Stimulated activated CD4-positive, alpha-beta T cell treated with anti-CD3 and anti-CD28 coated beads, Interleukin-15, amount 100 ng/mL, for 48 hours (primary cell): ENCODE measurements at places on chromosomes 12 and 14.
A peak's percentile ranks its signal among the peaks of the same experiment; 100 is the strongest.

DNA sequence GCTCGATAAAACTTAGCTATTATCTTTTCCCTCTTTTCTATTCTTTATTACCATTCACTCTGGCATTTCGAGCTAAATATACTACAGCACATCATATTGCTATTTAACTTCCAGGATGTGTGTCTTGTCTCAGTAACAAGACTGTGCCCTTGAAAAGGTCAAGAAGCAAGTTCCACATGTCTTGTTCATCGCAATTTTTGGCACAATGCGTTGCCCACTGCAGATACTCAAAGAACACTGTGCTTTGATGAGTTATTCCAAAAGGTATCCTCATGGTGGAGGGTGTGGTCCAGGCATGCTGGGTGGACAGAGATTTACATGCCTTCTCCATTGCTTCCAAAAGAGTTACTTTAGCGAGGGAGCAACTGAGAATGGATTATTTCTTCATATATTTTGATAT, 6.6 kb downstream of the E2F7 start:
- no peak for DNase-seq

- no peak for DNase-seq
Observed at GRCh38 chr14:66383771-66384170, 102.4 kb upstream of the CCDC196 start.

GRCh38 chr12:87094356-87094755, 838.2 kb upstream of the MGAT4C start:
- no peak for DNase-seq

GRCh38 chr12:5428332-5429221, 3.3 kb upstream of the NTF3 start:
- DNase-seq: no peak

- DNase-seq: no peak
Observed at GRCh38 chr12:122858591-122859302, 23.5 kb downstream of the HIP1R start.

DNA sequence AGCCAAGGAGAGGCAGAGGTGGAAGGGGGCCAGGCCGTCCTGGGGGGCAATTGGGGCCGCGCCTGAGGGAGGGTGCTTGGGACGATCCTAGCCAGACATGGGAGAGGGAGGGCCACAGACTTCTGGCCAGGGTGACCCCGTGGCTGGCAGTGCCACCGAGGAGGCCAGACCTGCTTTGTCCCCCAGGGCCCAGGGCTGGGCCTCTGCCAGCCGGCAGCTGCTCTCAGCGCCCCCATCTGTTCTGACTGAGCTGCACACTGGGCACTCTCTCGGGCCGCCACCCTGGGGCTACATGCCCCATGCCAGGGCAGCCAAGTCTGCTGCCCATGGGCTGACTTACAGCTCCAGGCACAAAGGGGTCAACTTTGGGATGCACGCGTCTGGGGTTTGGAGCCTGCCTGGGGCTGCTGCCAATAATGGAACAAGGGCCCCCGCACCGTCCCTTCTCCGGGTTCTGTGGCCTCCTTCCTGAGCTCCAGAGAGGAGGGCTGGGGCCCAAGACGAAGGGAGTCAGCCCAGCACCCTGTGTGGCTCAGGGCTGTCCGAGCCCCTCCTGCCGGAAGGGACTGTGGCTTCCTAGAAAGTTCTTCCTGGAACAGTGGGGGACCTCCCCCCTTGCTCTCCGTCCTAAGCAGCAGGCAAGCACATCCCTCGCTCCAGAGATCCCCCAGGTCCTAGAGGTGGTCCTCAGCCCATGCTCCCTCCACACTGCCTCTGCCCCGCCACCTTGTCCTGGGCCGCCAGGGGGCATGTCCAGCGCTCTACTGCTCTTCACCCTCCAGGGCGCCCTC, 1.1 kb downstream of the ADSS1 start:
- no peak for DNase-seq

DNA sequence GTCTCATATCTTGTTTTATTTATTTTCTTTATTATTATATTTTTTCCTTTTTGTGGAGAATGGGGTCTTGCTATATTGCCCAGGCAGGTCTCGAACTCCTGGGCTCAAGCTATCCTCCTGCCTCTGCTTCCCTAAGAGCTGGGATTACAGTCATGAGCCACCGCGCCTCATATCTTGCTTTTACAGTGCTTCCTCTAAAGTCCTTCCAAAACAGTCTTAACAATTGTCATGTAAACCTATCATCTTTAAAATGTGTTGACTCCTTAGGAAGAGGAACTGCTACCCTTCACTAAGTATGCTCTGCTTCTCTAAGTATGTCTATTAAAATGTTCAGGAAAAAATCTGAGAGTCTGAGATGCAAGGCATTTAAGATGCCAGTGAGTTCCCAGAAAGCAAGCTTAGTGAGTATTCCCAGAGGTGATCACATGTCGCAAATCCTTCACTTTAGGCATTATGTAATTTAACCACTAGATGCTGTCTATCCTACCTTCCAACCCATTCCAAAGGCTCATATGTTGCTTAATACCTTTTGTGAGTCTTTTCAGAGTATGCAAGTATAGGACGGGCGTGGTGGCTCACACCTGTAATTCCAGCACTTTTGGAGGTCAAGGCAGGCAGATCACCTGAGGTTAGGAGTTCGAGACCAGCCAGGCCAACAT, 19.7 kb upstream of the FOXJ2 start:
- no peak for DNase-seq

GRCh38 chr12:32087306-32087705, 19.3 kb upstream of the BICD1 start:
- no peak for DNase-seq

DNA sequence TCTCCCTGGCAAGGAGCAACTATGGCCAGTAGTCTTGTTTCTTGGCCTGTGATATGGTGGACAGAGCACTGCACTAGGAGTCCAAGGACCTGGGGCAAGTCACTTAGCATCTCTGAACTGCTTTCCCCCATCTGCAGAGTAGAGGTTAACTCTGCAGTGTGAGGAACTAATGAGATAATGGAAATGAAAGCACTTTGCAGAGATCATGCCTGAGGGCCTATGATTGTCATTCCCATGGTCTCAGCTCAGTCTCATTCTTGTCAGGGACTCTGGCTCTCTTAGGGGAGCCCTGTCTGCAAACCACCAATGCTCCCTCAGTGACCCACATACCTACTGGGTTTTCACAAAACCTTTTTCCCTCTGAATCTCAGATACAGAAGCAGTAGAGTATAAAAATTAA, 6.5 kb upstream of the PNMA1 start:
- DNase-seq: no peak

- DNase-seq: no peak
Observed at GRCh38 chr12:30962047-30962446, 35.5 kb downstream of the TSPAN11 start.

DNA sequence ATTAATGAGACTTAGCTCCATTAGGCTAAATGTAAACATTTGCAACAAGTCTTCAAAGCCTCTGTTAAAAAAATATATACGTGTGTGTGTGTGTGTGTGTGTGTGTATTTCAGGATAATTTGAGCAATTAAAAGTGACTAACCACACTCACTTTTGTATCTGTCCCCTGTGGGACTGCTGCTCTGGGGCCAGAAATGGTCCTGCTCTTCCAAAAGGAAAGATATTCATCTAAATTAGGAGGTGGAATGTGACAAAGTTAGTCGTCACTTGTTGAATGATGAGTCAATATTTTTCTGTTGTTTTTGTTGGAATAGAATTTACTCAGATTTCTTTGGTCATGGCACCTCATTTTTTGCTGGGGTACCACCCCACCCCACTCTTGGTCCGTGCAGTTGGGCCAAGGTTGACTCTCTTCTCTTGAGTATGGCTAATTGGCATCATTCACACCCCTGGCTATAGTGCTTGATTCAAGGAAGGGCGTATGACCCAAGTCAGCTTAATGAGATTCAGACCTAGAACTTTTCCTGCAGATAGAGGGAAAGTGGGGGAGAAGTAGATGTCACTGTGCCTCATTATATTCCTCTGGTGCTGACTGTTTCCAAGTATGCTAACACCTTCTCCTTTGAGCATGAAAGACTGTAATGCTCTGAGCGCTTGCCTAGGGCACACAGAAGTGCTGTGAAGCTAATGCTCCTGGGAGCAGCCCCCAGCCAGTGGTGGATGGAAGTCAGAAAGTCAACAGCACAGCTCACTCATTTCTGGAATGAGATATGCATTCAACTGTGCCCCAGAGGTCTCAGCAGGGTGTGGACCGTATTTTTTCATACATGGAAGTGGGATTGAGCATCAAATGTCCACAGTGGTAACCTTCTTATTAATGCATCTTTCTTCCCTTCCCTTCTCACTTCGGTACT, 577.0 kb upstream of the TBX3 start:
- DNase-seq: no peak

- no peak for DNase-seq
Observed at GRCh38 chr14:35123388-35123703, 994 bp downstream of the PRORP start.

DNA sequence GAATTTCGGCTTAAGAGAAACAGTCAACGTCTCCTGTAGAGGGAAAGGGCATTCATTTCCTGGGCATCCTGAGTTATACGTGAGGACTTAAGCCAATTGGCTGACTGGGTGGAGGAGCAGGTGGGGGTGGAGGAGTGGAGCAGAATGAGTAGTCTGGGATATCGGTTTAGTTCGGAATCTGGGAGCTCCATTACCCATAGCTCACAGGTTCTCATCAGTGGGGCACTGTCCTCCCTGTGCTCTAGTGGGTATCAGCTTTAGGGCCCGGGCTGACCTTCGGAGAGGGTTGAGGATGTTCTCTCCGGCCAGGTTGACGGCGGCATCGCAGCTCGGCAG, 704 bp downstream of the SDR39U1 start:
- no peak for DNase-seq

DNA sequence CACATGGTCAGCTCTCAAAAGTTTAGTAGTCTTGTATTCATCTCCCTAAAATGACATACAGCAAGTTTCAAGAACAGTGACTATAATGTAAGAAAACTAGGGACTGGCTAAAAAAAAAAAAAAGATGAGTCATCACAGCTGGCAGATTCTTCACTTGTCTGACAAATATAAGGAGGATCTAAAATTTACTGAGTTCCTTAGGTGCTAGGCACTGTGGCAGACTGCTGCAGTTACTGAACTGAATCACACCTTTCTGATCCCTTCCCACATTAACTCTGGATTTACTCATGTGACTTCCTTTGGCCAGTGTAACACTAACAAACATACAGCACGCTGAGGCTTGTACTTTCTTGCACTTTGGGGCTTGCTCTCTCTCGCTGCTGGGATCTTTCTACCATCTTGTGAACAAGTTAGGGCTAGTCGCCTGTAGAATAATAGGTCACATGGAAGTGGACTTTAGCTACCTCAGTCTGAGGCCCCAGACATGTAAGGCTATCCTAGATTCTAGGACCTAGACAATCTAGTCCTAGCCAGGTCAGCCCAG, 32.1 kb downstream of the BAZ1A start:
- peak; percentile 7 for DNase-seq

GRCh38 chr12:2152134-2152533, 99.3 kb downstream of the CACNA1C start:
- no peak for DNase-seq

- DNase-seq: no peak
Observed at GRCh38 chr14:54487771-54488170, 1.0 kb downstream of the GMFB start.

DNA sequence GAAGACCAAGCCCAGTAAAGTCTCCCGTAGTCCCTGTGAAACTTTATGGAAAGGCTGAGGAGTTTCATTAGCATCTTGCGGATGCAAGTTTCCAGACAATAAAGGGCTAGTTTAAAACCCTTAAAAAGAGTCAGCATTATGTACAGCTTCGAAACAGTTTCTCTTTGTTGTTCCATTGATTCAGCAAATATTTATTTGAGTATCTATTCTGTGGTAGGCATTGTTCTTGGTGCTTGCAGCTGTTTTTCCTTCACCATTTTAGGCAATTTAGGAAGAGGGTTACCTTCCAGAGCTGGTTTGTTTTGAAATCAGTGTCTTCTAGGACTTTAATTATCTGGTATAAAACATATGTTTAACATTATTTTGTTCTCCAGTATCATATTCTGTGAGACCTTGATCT, 1.5 kb downstream of the SLIRP start:
- no peak for DNase-seq

GRCh38 chr12:113684908-113685782, 213.5 kb upstream of the LHX5 start:
- DNase-seq: no peak

GRCh38 chr12:106490264-106490663, 92.5 kb upstream of the RFX4 start:
- DNase-seq: no peak

DNA sequence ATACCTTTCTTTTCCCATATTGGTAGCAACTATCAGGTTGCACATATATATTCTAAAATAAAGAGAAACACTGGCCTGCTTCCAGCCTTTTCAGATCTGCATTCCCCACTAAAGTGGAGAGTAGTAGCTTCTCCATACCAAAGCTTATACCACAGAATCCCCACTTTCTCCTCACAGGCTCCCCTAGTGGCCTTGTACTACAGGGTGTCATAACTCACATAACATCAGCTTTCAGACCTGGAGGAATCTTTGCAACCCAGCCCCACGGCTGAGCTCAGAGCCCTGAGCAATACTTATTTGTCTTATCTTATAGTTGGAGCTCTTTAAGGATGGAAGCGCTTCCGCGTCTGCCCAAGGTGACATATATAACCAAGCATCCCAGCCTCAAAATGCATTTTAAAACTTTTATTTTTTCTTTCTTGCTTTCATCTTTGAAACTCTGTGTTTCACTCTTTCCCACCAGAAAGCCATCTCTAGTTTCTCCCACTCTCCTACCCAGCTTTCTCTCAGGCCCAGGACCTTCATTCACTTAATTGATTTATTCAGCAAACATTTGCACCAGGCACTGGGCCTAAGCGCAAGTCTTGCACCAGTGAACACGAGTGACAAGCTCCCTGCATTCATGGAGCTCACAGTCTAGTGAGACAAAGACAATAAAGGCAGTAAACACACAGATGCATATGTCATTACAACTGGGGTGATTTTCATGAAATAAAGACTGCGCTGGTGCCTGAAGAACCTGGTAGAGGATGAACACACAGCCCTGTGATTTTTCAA, 254.7 kb downstream of the IPO8 start:
- DNase-seq: no peak

DNA sequence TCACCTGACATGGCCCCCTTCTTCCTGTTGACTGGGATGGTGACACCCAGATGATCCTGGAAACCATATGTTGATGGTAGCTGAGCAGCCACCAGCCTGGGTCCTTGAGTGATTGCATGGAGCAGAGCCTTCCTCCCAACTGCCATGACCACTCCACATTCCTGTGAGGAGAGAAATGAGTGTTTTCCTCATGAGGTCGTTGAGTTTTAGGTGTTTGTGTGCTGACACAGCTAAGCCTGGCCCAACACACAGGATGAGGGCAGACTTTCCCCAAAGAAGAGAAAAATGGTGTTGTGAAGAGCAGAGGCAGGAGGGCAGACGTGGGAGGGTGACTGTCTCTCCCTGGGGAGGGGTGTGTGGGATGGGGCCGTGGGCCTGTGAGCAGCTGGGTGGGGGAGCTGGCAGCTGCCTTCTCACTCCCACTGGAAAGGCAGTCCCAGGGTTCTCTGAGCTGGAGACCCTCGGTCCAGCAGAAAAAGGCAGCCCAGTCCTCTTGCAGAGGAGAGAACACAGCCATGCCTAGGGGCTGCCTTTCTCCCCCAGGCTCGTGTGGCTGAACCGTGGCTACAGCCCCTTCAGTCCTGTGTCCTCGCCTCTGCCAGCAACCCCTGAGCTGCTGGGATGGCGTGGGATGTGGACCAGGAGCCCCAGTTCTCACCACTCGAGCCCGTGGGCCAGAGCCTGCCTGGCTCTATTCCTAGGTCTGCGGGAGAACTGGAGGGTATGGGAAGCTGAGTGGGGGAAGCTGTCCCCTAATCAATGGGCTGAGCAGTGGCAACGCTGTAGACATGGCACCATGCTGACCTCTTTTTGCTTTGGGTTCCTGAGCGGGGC, 257.0 kb downstream of the ADGRD1 start:
- DNase-seq: no peak
